ENCODE measurements at places on chromosomes 12 and 14.

DNA sequence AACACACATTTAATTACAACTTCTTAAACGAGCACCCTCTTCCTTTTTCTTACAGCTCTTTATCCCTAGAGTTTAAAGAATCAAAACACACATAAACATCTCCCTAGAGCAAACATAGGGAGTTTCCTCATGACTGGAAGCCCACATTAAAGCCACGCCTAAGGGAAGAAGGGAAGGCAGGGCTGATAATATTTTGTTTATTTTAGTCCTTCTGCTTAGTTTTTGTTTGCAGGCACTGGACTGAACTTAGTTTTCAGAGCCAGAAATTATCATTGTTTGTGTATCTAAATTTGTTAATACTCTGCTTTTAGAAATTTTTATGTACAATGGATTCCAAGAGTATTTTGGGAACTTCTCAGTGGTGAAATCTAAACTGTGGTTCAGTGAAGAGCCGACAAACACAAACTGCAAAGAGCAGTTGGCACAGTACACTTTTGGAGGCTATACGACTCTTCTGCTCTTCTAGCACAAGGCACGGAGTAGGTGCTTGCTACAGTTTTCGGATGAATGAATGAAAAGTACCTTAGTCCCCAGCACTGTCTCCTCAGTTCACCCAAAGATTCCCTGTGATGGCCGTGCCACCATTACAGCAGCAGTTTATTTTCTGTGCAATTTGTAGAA is 17.6 kb upstream of the AMIGO2 start:
- DNase-seq, result no peak

- peak; percentile 23 for DNase-seq
Measured at GRCh38 chr12:25155022-25155576, 39.9 kb downstream of the DNAI7 start.

DNA sequence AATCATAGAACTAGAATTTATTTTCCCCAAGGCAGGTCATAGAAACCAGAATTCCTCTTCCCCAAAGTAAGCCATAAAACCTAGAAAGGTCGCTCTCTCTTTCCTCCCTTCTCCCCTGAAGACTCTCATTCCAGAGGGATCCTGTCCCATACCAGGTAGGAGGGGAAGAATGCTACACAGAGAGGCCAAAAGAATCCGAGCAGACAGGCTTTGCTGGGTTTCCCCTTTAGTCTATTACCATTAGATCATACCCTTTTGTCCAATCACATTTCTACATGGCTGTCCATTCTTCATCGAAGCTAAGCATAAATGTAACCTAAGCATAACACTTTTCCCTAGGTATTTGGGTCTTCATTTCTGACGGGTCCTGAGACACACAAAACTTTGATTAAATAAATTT is 204.5 kb downstream of the SPTSSA start:
- DNase-seq, result no peak

- DNase-seq, result no peak
Measured at GRCh38 chr12:65164244-65164643, 5.1 kb upstream of the LEMD3 start.

DNA sequence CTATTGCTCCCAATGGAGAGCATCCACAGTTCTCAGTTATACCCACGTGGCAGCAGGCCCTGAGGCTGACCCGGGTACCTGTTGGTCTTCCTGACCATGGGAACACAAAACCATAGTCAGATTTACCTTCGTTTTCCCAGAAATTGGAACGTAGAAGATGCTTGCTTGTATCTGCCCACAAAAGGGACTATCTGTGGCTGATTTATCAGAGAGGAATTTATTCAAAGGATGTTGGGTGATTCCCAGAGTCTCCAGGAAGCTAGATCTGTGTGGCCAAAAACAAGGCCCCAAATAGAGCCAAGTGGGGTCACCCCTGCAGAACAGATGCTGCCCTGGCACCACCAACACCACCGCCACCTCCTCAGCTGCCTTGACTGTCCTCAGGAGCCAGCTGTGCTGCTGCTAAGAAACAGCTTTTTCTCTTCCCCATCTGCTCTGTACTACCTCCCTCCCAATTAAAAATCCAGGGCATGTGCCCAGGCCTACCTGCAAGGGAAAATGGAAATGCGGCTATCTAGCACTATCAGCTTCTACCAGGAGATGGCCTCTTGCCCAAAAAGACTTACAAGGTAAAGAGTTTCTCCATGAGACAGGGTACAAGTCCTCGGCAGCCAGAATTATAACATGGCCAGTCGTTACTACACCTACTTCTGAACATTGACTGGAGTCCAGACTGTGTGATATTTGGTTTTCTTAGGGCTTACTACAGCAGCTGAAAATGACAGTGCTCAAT is 128.6 kb upstream of the PLEKHG7 start:
- no peak for DNase-seq
